ENCODE measurements at places on chromosomes 7 and 10. TPM values are rescaled to one million over a fixed set of nuclear protein-coding genes. Genes with fewer than 3 reads are reported as not detected.

Gene PODXL
- total RNA-seq, result 339 TPM

Gene HABP2
- not detected for total RNA-seq

Gene BEND7
- 2.7 TPM for total RNA-seq

Gene HOGA1
- total RNA-seq, result not detected

Gene LMTK2
- 12.6 TPM for total RNA-seq

Gene IFIT5
- total RNA-seq, result 2.3 TPM

Gene MPP7
- total RNA-seq, result 2.1 TPM

Gene HGF
- total RNA-seq, result 1.1 TPM

Gene GNAT3
- not detected for total RNA-seq

Gene CPA2
- not detected for total RNA-seq

Gene FFAR4
- total RNA-seq, result not detected

Gene PNLIPRP1
- total RNA-seq, result not detected

Gene FRAT1
- 6.2 TPM for total RNA-seq

All from H7 (cell line).